IPS DF 19.7 (cell line): ENCODE measurements at places on chromosomes 12 and 14.
A peak's percentile ranks its signal among the peaks of the same experiment; 100 is the strongest.

DNA sequence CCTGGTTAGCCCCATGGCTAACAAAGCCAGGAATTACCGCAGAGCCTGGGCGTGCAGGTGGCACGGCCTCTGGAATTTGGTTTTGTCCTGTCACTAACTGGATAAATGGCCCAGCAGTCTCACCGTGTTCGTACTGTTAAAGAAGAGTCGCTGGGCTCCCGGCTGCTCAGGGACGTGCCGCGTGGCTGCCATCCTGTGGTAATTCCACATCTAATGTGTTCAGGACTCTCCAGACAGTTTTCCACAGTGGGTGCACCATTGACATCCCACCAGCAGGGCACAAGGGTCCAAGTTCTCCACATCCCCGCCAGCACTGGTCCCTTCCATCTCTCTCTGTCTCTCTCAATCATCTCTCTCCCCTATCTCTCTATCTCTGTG, 19.6 kb downstream of the NOC4L start:
- no peak for DNase-seq

- DNase-seq, result no peak
Measured at GRCh38 chr12:109016978-109017377, 3.9 kb downstream of the SVOP start.

GRCh38 chr12:87651670-87652425, 377.4 kb downstream of the C12orf50 start:
- no peak for DNase-seq

GRCh38 chr14:31255286-31255685, 47.7 kb upstream of the HECTD1 start:
- no peak for DNase-seq

DNA sequence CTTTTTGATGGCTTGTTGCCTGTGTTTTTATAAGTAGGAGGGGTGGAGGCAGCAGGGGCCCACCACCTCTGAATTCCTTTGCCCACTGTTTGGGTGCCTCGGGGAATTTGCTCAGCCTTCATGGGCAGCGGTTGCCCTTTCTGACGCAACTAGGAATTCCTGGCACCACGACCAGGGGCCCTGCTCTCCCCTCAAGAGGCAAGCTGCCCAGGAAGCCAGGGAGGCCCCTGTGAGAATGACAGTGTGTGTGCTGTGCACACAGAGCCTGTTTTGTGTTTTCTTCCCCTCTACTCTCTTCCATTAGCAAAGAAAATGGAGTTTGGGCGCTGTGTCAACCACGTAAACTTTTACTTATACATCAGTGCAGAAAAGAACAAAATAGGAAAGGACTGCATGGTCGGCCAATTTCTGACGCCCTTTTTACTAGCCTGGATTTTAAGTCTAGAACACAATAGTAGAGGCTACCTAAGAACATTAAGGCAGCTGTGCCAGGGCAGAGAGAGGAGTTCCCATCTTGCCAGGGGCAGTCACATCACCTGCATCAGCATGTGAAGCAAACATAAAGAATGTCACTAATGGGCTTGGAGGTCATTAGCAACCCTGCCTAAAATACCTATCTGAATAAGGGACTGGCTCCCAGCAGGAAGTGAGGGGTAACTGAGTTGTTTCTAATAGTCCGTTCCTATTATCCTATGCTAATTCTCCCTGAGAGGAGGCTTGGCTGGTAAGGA, 17.9 kb upstream of the PTGR2 start:
- no peak for DNase-seq

GRCh38 chr14:50520947-50521815, 11.2 kb downstream of the MAP4K5 start:
- no peak for DNase-seq

DNA sequence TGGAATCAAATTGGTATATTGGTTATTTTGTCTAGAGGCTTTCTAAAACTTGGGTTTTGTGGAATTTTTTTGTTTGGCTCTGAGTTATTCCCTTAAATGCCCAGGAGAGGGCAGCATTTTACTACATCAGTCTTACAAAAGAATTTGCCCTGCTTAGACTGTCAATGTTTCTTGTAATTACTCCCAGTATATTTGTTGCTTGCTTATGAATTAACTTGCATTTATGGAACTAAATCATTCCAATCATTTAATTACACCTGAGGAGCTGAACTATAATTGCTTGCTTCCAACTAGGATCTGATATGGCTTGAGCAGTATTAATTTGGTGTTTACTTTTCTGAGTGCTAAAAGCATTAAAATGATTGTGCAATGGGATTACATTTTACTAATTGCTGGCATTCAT, 48.7 kb downstream of the MIPOL1 start:
- DNase-seq, result no peak

- peak; percentile 64 for DNase-seq
Measured at GRCh38 chr14:61678975-61679374, 16.3 kb upstream of the HIF1A start.

- no peak for DNase-seq
Measured at GRCh38 chr14:61190341-61190740, 90.8 kb downstream of the TMEM30B start.

GRCh38 chr12:110282300-110282860, 1.3 kb downstream of the ATP2A2 start:
- DNase-seq, result no peak

GRCh38 chr12:131367983-131368667, 342.8 kb upstream of the SFSWAP start:
- DNase-seq, result no peak

- DNase-seq, result no peak
Measured at GRCh38 chr14:74065746-74066575, 18.3 kb downstream of the ALDH6A1 start.

GRCh38 chr12:19432309-19433170, 6.8 kb upstream of the AEBP2 start:
- DNase-seq, result no peak

GRCh38 chr12:123840765-123841425, 78.8 kb downstream of the DNAH10 start:
- DNase-seq, result no peak

DNA sequence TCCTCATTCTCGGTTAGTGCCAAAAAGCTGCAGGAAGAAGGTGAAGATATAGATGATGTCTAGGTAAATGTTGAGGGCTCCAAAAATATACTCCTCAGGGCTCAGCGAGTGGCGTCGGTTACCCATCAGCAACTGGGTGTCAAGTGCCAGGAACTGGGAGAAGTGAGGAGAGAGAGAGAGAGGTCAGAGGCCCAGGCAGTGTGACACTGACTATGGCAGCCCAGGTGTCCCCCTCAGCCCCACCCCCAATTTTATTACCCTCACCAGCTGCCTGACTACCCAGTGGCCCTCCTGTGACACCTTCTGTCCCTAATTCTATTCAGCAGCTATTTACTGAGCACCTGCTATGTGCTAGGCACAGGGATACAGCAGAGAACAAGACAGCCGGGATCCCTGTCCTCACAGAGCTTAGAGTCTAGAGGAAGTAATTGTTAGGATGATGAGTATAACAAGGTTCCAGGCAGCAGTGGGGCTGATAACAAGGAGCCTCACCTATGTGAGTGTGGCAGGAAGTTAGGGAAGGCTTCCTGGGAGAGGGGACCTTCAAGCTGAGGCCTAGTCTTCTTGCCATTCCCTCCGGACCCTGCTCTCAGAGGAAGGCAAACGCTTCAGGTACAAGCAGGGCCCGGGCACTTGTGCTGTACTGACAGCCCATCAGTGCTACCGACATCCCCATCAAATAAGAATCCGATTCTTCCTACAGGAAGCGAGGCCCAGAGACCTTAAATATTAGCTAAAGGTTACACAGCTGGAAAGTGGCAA, 27.8 kb upstream of the BCDIN3D start:
- DNase-seq, result no peak

GRCh38 chr14:53608369-53608768, 348.3 kb downstream of the BMP4 start:
- no peak for DNase-seq

- no peak for DNase-seq
Measured at GRCh38 chr12:127363392-127363791, 903.6 kb upstream of the TMEM132C start.

- no peak for DNase-seq
Measured at GRCh38 chr12:15005064-15005463, 32.2 kb downstream of the PDE6H start.

DNA sequence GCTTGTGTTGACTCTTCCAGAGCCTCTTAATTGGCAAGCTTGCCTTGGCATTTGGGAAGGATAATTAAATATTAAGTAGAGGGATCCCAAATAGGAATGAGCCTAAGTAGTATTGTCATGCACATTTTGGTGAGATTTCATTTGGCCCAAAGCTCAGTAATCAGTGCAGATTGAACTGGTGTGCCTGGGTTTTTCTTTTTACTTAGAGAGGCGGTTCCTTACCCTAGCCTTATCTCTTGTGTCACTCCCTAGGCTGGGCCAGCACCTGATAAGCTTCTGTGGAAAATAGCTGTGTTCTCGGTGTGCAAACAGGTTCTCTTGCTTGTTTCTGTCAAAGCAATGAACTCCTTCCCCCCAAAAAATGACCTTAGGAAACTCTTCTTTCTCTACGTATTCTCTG, 9.3 kb upstream of the B4GALNT3 start:
- DNase-seq, result no peak

- DNase-seq, result no peak
Measured at GRCh38 chr14:49164074-49164473, 422.1 kb downstream of the RPS29 start.

GRCh38 chr14:22271838-22272799, 316.9 kb downstream of the DAD1 start:
- no peak for DNase-seq

DNA sequence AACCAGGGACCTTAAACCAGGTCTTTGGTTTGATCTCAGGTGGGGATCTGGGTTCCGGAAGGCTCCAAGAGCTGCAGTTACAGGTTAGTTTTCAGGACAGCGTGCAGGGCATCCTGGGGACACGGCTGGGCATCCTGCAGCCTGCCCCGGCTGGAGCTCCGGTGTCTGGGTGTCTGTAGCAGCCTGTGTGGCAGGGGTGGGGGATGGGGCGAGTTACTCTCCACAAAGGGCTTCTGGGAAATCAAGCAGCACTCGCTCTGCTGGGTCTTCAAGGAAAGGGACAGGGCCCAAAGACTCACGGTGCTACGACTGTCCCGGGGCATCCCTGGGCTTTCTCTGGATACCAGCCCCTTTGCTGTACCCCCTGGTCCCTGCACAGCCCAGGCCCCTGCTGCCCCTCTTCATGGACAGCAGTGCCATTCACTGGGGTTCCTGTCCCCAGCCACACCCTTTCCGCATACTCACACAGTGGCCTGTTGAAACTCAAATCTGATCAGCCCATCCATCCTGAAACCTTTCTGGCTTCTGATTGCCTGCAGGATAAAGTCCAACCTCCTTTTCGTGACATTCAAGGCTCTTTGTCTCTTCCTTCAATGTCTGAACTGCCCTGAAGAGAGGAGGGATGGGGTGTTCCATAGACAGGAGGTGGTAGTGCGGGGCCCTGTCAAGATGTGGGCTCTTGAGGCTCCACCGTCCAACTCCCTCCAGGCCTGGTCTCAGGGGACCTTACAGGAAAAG, 22.2 kb upstream of the PPP1R13B start:
- DNase-seq, result no peak
